ENCODE measurements at places on chromosomes 7 and 10.

DNA sequence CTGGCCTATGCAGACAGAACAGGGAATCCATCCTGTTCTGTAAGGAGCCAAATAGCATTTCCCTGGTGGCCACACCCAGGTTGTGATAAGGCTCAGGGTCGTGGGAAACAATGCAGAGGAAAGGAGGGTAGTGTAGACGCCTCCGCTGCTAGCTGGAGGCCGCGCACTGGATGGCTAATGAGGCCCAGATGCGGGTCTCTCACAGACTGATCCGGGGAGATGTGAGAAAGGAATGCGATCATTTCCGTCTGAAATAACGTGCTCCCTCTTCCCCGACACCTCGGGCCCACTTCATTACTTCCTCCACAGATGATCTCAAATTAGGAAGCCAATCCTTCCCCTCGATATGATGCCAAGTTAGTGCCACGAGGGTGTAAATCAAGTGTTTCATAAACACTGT lies 203.3 kb downstream of the TAX1BP1 start:
- DNase-seq: peak; percentile 70

DNA sequence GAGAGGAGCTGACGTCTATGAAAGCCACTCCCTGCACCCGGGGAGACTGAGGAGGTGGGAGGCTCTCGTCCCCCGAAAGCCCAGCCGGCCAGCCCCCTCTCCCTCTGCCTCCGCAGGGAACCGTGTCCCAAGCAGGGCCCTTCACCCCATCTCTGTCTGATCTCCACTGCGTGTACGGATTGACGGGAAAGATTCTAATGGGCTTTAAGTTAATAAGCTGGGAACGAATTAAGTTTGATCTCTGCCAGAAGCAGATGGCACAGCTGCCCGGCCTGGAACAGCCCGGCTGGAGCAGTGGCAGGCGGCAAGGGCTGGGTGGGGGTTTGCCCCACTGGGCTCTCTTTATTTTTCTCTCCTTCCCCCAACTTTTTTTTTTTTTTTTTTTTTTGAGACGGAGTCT lies 6.1 kb upstream of the SLC29A4 start:
- no peak for DNase-seq

GRCh38 chr7:25545124-25546008 lies 317.1 kb upstream of the NPVF start:
- no peak for DNase-seq

DNA sequence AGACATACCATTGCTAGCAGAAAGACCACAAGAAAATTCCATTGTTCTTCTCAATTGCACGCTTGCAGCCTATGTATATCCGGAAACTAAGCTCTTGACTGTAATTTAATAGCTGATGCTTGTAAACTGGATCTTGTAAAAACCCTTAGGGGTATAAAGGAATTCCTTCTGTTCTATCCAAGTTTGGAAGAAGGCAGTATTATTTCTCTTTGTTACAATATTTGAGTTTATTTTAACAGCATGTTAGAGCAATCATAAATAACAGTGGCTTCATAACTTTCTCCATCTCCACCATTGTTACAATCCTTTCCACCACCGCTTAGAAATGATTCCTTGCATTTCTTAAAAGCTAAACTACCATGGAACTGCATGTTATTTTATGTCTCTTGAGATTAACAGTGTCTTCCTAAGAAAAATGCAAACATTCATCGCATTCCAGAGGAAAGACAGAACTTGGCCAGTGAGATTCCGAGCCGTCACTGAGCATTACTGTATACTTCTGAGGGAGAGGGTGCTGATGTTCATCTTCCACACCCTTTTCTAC lies 92.5 kb downstream of the TRIL start:
- peak; percentile 78 for DNase-seq

GRCh38 chr10:105656856-105657255 lies 1015.8 kb downstream of the SORCS3 start:
- DNase-seq: no peak

GRCh38 chr7:100890653-100891567 lies 1.4 kb upstream of the UFSP1 start:
- no peak for DNase-seq

DNA sequence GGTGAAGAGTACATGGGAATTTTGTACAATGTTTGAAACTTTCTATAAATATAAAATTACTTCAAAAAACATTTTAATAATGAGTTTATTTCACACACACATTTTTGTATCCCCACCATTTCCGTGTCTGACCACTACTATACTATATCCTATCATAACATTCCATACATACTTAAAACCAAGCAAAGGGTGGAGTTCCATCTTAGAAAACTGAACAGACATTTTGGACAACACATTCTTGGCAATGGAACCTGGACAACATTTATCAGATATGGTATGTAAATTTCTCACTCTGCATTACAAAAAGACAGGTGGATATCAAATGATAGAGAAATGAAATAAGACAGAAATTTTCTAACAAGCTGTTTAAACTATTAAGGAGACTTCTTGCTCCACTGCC lies 168.9 kb downstream of the TWIST1 start:
- DNase-seq: peak; percentile 21

- peak; percentile 57 for DNase-seq
These were observed 77.3 kb downstream of the CTBP2 start for GRCh38 chr10:125082881-125083575.

DNA sequence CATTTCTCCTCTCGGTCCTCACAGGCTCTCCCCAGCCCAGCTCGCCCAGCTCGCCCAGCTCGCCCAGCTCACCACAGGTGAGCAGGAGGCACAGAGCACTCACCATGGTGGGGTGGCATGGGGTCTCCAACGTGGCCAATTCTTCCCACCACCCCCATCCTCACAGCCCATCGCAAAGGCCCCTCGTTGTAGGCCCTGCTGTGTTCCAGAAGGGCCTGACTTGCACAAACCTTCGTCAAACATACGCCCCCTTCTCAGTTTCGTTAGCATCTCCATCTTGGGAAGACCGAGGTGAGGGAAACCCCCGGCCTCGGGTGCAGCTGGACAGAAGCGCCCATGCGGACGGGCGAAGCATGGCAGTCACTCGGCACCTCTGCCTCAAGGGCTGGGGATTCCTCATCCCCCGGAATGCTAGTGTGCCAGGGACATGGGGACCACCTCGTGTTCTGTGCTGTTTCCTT lies 304.6 kb downstream of the TNS3 start:
- DNase-seq: no peak

GRCh38 chr10:104589871-104590270 lies 51.2 kb upstream of the SORCS3 start:
- DNase-seq: peak; percentile 75

GRCh38 chr7:26928703-26929347 lies 64.4 kb upstream of the SKAP2 start:
- DNase-seq: no peak

- DNase-seq: peak; percentile 22
These were observed 213.6 kb downstream of the DGKI start for GRCh38 chr7:137633133-137633532.

- DNase-seq: no peak
These were observed 208.4 kb downstream of the ACTR3B start for GRCh38 chr7:152967958-152968357.

GRCh38 chr10:44301781-44302355 lies 83.0 kb downstream of the CXCL12 start:
- no peak for DNase-seq

DNA sequence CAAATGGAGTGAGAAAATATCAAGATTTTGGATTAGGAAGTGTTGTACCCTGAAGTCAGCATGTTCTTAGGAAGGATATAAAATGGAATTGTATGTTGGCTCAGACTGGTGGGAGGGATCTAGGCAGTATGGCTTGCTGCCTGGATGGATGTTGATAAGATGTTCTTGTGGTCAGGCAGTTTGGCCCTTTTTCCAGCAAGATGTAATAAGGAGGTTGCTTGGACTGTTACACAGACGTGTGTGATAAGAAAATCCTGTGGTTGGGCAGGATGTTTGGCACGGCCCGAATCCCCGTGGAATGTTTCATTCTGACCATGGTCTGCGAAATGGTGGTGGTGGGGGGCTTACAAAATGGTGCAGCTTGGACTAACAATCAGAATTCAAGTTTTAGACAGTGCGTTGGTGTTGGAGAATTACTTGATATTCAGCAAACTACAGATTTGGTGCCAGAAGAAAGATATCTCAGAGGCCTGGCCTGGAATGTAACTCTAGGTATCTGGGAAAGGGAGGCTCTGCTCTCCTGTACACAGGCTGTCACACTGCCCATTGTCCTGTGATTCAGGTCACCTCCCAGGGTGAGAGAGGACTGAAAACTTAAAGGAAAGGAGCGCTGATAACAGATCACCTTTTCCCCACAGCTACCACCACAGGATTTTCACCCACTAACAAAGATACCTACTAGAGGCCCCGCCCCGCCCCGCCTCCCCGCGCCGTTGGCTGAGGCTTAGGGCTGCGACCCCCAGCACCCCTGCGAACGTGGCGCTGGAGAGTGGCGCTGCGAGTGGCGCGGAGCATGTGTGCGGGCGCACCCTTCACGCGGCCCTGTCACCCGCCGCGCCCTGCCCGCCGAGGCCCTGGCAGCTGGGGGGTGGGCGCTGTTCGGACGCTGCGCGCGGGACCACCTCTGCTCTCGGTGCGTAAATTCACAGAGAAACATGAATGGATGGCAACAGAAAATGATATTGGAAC lies 19.3 kb upstream of the ZNF680 start:
- no peak for DNase-seq

DNA sequence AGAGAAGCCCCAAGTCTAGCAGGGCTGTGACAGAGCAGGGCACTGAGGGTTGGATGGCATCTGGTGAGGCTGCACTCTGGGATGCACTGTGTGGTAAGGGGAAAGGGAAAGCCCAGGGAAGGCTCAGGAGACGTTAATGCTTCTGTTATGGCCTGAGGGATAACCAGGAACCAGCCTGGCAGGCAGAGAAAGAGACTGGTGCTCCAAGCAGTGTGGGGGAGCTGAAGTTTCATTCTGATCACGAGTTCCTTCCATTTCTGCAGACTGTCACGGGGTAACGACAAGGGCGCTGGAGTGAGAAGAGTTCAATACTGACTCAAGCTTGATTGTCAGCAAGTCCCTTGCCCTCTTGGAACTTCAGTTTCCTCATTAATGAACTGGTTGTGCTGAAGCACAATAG lies 730.9 kb downstream of the GRID1 start:
- no peak for DNase-seq

GRCh38 chr10:53140506-53140905 lies 367.9 kb upstream of the MBL2 start:
- peak; percentile 2 for DNase-seq

DNA sequence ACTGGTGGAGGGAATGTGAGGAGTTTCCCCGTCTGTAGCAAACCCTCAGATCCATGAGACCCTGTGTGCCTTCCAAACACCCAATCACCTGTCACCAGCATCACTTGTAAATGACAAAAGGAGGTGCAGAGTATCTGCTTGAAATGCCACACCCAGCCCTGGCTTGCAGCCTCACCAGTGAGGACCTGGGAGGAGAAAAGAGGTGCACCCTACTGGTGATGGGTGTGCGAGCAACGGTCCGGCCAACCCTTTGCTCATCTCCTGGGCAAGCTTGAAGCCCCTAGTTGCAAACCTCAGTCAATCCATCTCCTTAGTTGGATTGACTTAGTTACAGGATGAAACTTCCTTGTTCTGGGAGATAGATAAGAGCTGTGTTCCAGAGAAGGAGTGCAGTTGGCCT lies 62.4 kb upstream of the WAPL start:
- no peak for DNase-seq

DNA sequence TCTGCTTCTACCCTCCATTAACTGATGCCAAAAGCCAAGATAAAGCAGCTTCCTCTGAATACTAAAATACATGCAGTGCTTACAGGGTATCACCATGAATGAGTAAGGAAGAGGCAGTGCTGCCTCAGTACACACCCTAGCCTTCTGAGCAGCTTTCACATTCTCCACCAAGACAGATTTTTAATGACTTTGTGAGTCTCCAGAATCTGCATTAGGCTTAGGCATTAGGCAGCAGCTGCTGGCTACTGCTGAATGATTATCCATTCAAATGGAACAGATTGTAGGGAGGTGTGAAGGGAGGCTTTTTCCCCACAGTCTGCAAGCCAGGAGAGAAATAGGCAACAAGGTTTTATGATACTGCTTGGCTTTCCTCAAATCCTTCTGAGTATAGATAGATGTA lies 1226.7 kb upstream of the LRRN3 start:
- DNase-seq: no peak

DNA sequence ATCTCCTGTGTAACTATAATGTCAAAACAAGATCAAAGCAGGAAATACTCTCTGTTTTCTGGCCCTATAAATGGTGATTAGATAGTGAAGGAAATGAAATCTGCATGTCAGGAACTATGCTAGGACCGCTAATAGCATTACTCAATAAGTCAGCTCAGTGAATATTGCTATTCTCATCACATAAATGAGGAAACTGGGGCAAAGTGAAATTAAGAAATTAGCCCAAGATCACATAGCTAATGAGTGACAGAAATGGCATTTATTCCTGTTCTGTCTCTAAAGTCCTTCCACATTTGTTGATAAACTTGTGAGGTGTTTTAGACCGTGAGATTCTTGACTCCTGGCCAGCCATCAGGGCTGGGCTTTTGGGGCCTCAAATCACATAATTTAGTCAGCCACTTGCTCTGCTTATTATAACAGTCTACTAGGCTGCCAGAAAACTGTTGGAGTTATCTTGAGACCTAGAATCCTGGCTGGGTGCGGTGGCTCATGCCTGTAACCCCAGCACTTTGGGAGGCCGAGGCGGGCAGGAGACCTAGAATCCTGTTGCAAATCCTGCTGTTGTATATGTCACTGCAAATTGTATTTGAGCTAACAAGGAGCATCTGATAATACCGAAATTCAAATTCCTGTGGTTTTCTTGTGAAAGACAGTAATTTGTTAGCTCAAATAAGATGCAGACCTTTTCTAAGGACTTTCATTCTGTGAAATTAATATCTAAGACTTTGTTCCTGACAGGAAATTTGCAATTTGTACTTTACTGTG lies 66.5 kb upstream of the SHTN1 start:
- peak; percentile 5 for DNase-seq

- no peak for DNase-seq
These were observed 16.0 kb downstream of the CHRM2 start for GRCh38 chr7:136884492-136884891.

DNA sequence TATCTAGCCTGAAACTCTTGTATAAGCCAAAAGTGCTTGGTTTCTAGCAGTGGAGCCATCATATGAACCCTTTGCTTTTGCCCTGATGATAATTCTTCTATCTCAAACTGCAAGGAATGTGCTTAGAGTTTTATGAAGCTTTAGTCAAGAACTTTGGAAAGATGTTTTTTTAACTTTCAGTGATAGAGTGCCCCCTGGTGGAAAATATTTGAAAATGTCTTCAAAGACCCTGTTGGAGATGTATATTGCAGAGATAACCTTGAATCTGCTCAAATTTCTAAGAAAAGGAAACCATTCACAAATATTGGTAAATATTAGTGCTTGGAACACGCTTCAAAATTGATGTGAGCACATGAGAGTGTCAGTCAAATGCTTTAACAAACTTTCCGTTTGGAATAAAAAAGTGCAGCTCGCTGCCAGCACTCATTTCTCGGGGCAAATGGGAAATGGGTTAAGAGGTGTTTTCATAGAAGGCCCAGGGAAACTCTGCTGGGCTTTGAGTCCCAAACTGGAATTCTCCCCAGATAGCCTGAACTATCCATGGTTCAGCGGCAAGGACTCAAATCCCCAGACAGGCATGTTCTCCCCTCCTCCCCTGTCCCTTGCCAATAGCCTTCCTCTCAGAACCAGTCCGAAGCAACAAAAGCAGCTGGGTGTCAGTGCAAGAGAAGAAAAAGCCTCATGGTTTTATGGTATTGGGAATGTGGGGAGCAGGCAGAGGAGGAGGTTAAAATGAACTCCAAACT lies 129.3 kb downstream of the MYOF start:
- DNase-seq: peak; percentile 49

GRCh38 chr7:29612596-29612995 lies 49.0 kb downstream of the PRR15 start:
- DNase-seq: peak; percentile 67

Data from fibroblast of skin of abdomen (primary cell).